ENCODE measurements at places on chromosomes 6 and 20.

GRCh38 chr6:139014945-139015344, 13.6 kb upstream of the ABRACL start:
- DNase-seq = no peak

DNA sequence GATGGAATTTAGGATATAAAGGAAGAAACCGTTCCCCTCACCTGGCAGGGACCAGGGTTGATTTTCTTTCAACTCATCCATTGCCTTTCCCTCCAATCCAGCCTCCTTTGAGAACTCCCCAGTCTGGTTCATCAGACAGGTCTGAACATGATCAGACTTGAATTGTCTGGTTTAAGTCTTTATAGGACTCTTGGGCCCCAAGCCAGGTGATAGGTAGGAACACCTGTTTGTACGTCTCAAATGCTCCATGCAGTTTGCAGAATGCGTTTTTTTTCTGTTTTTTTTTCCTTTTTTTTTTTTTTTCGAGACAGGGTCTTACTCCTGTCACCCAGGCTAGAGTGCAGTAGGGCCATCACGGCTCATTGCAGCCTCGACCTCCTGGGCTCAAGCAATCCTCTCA, 4.1 kb upstream of the CEP250 start:
- DNase-seq = no peak

DNA sequence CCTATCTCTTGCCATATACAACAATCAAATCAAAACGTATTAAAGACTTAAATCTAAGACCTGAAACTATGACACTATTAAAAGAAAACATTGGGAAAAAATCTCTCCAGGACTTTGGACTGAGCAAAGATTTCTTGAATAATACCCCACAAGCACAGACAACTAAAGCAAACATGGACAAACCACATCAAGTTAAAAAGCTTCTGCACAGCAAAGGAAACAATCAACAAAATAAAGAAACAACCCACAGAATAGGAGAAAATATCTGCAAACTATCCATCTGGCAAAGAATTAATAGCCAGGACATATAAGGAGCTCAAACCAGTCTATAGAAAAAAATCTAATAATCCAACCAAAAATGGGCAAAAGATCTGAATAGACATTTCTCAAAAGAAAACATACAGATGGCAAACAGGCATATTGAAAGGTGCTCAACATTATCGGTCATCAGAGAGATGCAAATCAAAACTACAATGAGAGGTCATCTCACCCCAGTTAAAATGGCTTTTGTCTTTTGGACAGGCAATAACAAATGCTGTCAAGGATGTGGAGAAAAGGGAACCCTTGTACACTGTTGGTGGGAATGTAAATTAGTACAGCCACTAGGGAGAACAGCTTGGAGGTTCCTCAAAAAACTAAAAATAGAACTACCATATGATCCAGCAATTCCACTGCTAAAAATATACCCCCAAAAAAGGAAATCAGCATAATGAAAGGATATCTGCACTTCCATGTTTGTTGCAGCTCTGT, 76.2 kb downstream of the SNX5 start:
- DNase-seq = no peak

DNA sequence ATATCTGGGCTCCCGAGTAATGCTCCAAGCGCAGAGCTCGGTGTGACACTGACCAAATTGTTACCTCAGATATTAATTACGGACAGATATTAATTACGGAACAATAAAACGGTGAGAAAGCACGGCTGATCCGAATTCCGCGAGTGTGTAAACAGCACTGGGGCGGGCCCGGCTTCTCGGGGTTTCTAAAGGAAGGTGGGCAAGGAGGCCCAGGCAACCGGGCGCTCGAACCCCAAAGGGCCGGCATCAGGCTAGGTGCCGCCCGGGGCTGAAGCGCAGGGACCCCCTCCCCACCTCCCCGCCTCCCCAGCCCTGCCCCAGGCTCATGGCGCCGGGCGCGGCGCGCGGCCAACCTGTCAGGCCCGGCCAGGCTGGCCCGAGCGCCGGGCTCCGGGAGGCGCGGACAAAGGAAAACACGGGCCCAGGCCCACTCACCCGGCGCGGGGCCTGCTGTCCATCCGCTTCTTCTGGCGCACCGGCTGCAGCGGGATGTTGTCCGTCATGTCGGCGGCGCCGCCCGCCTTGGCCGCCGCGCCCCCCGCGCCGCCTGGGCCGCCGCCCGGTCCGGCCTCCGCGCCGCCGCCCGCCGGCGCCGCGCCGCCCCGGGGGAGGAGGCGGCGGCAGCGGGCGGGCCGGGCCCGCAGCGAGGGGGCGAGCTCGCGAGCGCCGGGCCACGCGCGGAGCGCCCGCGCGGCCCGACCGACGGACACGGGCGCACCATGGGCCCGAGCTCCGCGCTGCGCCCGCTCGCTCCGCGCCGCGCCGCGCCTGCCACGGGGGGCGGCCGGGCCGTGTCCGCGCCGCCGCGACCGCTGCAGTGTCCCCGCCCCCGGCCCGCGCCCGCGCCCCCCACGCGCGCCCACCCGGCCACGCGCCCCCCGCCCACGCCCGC, at the start of gene ATP9A:
Gene ATP9A (minus strand): TSS at position 524 of the 892 bp plus-strand sequence. CDS start 21 bp downstream, at position 503.
- DNase-seq = no peak

GRCh38 chr6:5184218-5184617, 76.5 kb downstream of the LYRM4 start:
- DNase-seq = no peak
